Smooth muscle cell of bladder (primary cell): ENCODE measurements at places on chromosomes 7 and 10. TPM values are rescaled to one million over a fixed set of nuclear protein-coding genes. Genes with fewer than 3 reads are reported as not detected.

Gene PIK3CG
- 0.09 and 0.28 TPM in 2 replicates for total RNA-seq

Gene KCNMA1
- total RNA-seq: 19.9 and 30.9 TPM in 2 replicates

Gene DRGX
- total RNA-seq: not detected in 2 replicates

Gene ZNF239
- 5.3 and 6.8 TPM in 2 replicates for total RNA-seq

Gene PARG
- 30.7 and 38.4 TPM in 2 replicates for total RNA-seq

Gene ACBD7
- 0.43 and 0.55 TPM in 2 replicates for total RNA-seq

Gene SORBS1
- total RNA-seq: 0.57 and 1.5 TPM in 2 replicates

Gene HMX3
- not detected in 2 replicates for total RNA-seq

Gene LRMDA
- total RNA-seq: 1.1 and 1.6 TPM in 2 replicates

Gene GPNMB
- total RNA-seq: 58.6 and 163 TPM in 2 replicates

Gene STAG3
- total RNA-seq: 0.28 TPM in 2 replicates

Gene SEMA3C
- 99.7 and 127 TPM in 2 replicates for total RNA-seq

Gene FAM241B
- 0.46 TPM in 1 of 2 replicates, not detected in the other for total RNA-seq
